ENCODE measurements at places on chromosomes 3 and 15.

- no peak for DNase-seq
These were observed 28.8 kb downstream of the SMAD3 start for GRCh38 chr15:67094001-67094826.

- DNase-seq: no peak
These were observed 93.3 kb upstream of the TRIM42 start for GRCh38 chr3:140584549-140584948.

DNA sequence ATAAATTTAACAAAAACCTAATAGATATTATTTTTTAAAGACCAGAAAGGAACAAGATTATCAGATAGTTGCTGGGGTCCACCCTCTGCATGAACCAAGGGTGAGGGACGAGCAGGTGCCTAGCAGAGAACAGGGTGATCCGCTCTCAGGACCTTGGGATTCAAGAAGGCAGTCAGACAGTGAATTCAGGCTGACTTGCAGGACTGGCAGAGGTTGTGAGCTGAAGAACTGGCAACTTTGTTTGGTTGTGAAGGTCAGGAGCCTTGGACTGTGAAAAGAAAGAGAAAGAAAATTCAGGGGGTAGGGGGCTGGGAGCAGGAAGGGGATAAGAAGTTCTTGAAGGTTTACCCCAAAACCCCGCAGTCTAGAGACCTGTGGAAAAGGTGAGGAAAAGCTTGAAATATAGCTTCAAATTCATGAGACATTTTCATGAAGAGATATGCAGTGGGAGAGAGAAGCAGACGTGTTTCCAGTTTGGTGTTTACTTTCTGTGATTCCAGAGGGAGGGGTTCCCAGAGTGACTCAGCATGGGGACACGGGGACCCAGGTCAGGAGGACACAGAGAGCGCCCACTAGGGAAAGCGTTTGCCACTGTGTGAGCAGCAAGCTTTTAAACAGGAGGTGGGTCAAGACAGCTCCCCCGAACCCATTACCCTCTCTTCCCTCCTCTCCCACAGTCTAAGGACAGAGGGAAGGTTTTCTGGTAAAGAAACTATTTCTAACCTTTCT is 217.2 kb upstream of the UMPS start:
- no peak for DNase-seq

DNA sequence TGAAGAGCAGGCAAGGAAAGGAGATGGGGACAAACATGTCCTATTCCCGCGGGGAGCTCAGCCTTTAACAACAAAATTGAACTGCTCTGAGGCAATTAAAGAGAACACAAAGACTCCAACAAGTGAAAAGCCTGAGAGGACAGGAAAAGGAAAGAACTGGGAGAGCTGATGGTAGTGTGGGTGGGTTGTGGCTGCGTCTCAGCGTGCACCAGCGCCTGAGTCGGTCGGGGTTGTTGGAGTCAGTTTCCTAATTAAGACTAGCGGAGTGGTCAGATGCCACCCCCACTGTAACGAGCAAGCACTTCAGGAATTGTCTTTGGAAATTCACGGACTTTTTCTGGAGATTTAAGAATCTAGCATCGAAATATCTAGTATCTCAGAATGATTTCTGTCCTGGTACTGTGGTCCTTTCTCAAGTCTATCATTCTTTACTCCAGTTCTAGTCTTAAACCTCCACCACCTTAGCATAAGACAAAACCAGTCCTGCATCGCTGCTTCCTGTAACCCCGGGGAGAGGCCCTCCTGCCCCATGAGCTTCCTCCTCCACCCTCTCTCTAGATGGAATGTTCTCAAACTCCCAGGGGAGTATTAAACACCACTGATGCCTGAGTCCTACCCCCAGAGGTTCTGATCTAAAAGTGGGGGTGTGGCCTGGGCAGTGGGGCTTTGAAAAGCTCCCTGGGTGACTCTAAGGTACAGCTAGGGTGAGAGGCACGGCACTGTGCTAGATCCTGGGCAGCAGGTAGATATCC is 104.0 kb downstream of the CYP19A1 start:
- DNase-seq: no peak

- no peak for DNase-seq
These were observed 142.6 kb downstream of the PLCH1 start for GRCh38 chr3:155602307-155602706.

Measured in stromal cell of bone marrow (primary cell).